ENCODE measurements at places on chromosomes 2 and 18.

DNA sequence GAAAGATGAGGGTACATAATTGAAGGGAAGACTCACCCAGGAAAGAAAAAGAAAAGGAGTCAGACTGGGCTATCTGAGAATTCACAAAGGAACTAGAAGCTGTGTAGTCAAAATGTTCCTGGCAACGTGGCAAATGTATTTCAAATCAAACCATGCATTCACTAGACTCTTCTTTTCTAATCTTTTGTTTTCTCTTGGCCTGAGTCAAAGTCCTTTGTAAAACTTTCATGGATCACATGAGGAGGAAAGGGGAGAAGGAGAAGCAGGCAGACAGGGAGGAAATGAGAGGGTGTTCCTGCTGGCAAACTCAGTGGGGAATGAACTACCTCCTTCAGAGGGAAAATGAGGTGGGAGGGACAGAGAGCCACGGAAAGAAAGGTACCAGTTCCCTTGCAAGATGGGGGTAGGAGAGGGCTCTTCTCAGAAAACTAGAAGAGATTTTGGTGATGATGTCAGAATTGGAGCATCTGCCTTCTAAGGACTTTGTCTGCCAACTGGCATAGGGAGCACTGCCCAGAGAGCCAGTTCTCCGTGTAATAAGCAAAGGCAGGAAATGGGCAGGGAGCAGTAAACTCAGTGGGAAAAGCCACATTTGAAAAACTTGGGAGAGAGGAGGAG, 51.4 kb downstream of the SLC8A1 start:
- no peak for DNase-seq

GRCh38 chr2:121128741-121129659, 156.0 kb downstream of the TFCP2L1 start:
- DNase-seq, result no peak

- DNase-seq, result no peak
Observed at GRCh38 chr2:64562148-64562784, 38.1 kb downstream of the AFTPH start.

DNA sequence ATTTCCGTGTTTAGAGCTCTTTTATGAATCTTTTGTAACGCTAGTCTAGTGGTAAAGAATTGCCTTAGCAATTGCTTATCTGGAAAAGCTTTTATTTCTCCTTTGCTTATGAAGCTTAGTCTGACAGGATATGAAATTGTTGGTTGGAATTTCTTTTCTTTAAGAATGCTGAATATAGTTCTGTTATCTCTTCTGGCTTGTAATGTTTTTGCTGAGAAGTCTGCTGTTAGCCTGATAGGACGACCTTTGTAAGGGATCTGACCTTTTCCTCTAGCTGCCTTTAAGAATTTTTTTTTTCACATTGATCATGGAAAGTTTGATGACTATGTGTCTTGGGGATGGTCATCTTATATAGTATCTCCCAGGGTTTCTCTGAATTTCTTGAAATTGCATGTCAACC, 101.1 kb downstream of the TRABD2A start:
- DNase-seq, result no peak

- DNase-seq, result no peak
Observed at GRCh38 chr2:45497355-45497754, 113.7 kb downstream of the SRBD1 start.

GRCh38 chr2:172095905-172096625, 6.6 kb downstream of the DLX2 start:
- no peak for DNase-seq

GRCh38 chr18:62329691-62330454, 4.8 kb downstream of the TNFRSF11A start:
- no peak for DNase-seq

DNA sequence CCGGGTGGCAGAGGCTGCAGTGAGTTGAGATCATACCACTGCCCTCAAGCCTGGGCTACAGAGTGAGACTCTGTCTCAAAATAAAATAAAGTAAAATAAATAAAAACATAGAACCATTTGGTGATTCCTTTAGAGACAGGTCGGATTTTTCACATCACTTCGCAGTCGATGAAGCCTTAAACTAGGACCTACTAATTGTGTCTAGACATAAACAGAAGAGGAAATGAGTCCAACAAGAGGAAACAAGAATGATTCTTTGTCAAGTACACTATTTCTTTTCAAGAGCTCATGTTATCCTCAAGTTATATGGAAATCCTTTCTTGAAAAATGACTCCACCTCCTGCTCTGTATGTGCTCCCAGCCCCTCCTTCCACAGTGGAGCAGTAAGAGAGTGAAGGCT, 758.9 kb downstream of the DPP10 start:
- DNase-seq, result no peak

DNA sequence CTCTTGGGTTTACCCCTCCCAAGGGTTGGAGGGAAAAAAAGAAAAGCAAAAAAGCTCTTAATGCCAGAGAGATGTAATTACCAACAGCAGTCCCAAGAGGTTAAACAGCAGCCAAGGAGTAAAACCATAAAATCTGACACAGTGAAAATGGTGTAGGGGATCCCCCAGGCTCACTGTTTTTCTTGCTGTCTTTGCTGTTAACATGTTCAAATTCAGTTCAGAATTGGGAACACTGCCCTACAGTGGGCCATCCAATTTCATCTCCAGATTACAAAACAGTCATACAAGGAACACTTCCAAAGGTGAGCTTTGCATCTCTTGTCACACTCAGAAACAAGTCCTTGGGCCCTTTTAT, 54.5 kb downstream of the PLEKHM3 start:
- DNase-seq, result no peak

DNA sequence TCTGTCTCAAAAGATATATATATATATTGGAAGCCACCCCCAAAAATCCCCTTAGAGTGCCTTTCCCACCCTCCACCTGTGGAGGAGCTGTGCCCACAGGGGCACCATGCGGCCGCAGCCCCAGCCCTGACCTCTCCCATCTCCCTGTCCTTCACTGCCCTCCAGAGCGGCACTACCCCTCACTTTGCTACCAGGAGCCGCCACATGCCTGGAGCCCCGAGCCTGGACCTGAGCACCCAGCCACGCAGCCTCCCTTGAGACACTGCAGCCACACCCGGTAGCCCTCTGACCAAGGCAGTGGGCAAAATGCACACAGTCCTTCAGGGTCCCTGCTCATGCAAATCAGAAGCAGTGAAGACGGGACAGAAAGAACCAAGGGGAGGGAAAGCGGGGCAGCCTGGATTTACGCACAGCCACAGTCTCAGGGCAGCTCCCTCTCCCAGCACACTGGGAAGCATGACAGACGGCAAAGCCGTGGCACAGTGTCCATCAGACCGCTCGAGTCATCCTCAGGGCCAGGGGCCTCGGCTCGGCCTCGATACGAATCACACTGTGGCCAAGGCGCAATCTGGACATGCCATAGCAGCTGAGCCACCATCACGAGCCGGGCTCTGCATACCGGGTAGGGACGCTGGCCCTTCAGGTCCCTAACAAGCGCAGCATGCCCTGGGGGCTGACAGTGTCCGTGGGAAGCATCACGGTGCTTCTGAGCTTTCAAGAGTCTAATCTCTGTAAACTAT, 10.1 kb downstream of the HDAC4 start:
- no peak for DNase-seq

- DNase-seq, result no peak
Observed at GRCh38 chr2:61018318-61018755, 282 bp upstream of the PUS10 start.

- no peak for DNase-seq
Observed at GRCh38 chr2:26597197-26597596, 44.0 kb downstream of the CIB4 start.

DNA sequence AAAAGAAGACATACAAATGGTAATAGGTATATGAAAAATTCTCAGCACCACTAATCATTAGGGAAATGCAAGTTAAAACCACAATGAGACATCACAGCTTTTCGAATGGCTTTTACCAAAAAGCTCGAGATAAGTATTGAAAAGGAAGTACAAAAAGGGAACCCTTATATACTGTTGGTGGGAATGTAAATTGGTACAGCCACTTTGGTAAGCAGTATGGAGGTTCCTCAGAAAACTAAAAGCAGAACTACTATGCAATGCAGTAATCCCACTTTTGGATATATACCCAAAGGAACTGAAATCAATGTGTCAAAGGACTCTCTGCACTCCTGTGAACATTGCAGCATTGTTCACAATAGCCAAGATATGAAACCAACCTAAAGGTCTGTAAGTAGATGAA, 107.5 kb upstream of the SPATS2L start:
- no peak for DNase-seq

GRCh38 chr2:230814616-230815015, 50.1 kb upstream of the ITM2C start:
- DNase-seq, result no peak

DNA sequence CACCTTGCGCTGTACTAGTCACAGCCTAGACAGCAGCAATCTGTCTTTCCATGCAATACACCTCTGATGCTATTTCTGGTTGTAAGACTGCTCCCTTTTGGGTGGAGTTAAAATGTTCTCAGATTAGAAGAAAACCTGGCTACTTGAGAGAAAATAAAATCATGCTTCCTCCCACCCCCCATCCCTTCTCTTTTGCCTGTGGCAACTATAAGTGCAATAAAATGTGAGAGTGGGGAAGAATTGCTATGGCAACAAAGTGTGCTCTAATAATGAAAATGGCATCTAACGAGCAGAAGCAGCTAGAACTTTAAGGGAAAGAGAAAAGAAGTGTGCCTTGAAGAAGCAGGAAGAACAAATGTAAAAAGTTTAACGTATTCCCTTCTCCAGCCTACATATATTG, 464.2 kb upstream of the FSHR start:
- no peak for DNase-seq

DNA sequence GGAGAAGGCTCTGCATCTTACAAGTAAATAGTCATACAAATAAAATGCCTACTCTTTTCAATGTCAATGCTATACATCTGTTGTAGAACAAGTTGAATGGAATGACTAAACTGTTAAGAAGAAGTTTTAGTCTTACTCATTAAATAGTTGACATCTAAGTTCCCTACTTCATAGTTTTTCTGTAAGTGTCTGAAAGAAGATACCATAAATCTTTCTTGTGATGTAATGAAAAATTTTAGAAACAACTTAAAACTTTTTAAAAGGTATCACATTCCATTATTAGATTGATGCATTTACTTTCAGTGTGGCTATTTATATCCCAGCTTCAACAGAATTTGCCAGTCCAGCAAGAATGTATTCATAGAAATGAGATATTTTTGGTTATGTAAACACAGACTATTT, 185.2 kb upstream of the EPC2 start:
- DNase-seq, result no peak

GRCh38 chr2:32986480-32986879, 39.7 kb downstream of the LTBP1 start:
- no peak for DNase-seq

DNA sequence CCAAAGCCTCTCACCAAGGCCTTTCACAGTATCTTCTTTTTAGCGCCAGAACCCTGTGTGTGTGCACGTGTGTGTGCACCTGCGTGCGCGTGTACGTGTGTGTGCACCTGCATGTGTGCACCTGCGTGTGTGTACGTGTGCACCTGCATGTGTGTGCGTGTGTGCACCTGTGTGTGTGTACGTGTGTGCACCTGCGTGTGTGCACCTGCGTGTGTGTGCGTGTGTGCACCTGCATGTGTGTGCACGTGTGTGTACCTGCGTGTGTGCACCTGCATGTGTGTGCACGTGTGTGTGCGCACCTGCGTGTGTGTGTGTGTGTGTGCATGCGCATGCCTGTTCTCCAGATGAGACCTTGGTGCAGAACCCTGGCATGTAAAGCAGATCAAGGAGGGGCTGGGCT, 131.4 kb upstream of the HDAC4 start:
- DNase-seq, result no peak

DNA sequence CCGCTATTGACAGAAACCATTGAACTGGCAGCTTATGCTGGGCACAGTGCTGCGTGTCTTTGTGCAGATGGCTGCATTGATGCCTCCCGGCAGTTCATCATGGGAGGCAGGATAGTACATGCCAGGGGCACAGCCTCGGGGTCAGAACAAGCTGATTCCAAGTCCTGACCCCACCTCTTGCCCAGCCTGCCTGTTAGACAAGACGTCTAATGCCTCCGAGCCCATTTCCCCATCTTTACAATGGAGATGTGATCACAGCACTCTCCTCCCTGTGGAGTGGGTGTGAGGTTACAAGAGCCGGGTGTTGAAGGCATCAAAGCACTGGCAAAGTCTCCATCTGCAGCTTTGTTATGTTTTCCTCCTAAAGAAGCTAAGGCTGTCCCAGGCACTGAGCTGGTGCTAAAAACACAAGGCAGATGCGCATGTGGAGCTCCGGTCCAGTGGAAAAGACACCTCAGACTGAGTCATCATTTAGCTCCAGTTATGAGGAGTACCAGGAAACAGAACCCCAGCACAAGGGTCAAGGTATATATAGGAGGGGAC, 125.7 kb upstream of the EPAS1 start:
- no peak for DNase-seq
